ENCODE measurements at places on chromosomes 5 and 9. TPM values are rescaled to one million over a fixed set of nuclear protein-coding genes. Genes with fewer than 3 reads are reported as not detected.

MYMK gene
- polyA plus RNA-seq = not detected

BTNL8 gene
- not detected for polyA plus RNA-seq

HCN1 gene
- not detected for polyA plus RNA-seq

MAPK9 gene
- 18.6 TPM for polyA plus RNA-seq

NMUR2 gene
- polyA plus RNA-seq = not detected

SHOC1 gene
- not detected for polyA plus RNA-seq

FOXD4L6 gene
- polyA plus RNA-seq = not detected

SLC25A51 gene
- 11.0 TPM for polyA plus RNA-seq

STX17 gene
- polyA plus RNA-seq = 26.9 TPM

DNA sequence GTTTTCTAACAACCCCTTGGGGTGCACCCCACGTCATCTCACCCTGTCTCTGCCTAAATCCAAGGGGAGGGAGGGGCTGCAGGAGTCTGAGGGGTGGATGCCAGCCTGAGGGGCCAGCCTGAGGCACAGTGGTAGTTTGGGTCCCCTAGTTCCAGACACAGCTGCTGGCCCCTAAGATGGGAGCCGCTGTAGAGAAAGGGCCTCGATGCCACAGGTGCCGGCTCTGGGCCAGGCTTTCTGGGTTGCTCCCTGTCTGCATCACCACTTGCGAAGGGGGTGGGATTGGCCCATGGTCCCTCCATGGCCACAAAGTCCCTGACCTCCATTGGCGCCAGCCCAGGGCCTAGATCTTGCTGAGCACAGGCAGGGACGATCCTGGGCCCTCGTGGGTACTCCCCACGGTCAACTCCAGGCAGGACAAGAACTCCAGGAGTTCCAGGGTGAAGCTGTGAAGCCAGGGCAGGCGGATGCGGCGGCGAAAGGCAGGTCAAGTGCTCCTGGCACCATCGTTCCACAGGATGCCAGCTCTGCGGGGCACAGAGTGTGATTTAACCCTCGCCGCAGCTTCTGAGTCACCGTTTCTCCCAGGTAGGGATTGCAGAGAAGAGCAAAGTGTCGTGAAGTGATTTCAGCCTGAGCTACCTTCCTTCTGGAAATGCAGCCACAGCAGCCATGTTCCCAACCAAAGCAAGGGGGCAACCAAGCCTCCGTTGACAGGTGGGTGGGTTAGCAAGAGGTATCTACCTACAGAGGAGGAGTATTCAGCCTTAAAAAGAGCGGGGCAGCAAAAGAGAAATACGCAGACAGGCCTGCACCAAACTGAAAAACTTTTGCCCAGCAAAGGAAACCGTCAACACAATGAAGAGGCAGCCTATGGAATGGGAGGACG, 41.6 kb upstream of the EXOC3 start:
- no peaks in the 10 kb centered on the region for H3K36me3 ChIP-seq
- H3K4me1 ChIP-seq = peaks cover 57% of the 10 kb centered on the region
- peak overlapping the region; percentile 84 for H3K27ac ChIP-seq

DNA sequence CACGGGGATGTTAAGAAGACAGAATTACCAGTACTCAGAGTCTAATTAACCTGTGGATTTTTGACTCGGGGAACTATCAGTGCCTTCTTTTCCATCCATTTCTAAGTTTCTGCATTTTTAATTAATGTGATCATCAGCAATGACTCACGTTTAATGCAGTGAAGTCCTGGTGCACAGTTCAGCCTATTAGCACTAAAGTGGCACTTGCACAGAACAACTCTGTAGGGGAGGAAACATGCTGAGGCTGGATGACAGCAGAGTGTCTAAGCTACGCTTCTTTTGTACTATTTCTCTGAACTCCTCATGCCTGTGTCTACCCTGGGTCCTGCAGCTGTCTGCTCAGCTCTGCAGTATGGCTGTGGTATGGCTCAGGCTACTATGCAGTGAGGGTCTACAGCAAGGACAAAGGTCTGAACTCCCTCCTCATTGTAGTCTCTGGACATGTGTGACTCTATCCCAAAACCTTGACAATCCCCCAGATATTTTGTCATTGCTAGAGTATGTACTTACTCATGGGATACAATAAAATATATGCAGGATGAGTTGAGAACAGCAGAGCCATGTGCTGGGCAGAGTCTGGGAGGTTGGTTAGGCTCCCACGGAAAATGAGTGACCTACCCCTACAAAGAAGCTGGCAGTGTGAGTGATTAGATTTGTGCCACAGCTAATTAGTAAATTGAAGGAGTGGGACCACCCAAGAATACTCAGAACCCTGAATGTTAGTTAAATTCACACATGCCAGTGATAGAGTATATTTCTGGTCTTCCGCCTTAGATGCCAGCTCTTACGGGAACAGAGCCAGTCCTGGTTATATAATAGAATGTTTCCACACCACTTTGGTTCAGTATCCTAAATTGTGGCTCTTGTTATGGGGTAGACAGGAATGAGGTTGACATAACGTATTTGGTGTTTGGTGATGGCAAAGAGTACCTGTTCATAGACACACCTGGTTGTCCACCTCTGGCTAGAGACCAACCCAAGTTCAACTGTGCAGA, 148.0 kb downstream of the GHR start:
- H3K36me3 ChIP-seq = no peaks in the 10 kb centered on the region
- H3K4me3 ChIP-seq = no peak overlapping the region
- no peak overlapping the region for H3K27ac ChIP-seq
- no peak for DNase-seq
- H3K27me3 ChIP-seq = peaks cover 52% of the 10 kb centered on the region

DNA sequence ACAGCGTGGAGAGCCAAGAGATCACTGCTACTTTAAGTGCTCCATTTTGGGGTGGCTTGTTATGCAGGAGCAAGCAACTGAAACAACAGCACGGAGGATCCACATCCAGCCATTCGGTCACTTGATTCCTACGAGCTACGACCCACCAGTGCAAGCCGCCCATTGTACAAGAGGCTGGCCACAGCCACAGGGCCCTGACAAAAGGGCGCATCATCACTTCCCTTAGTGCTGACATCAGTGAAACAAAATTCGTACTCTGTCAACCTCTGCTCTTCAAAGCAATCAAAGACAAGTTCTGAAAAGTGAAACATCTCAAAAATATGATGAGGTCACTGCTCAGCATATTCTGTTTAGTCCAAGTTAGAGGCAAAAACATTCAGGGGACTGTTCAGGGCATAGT, 168.4 kb downstream of the GADD45G start:
- peaks cover 6% of the 10 kb centered on the region for H3K4me1 ChIP-seq
- H3K27me3 ChIP-seq = no peaks in the 10 kb centered on the region
- H3K27ac ChIP-seq = no peak overlapping the region
- DNase-seq = no peak

- no peak overlapping the region for H3K27ac ChIP-seq
- no peak for DNase-seq
- H3K4me1 ChIP-seq = peaks cover 4% of the 10 kb centered on the region
- no peaks in the 10 kb centered on the region for H3K36me3 ChIP-seq
- H3K27me3 ChIP-seq = peaks cover 37% of the 10 kb centered on the region
These were observed 3.8 kb upstream of the RASEF start for GRCh38 chr9:83066771-83067170.

- H3K36me3 ChIP-seq = no peaks in the 10 kb centered on the region
- no peak for DNase-seq
- H3K4me1 ChIP-seq = no peaks in the 10 kb centered on the region
- no peak overlapping the region for H3K4me3 ChIP-seq
These were observed 412.5 kb upstream of the POU5F2 start for GRCh38 chr5:94153736-94154450.

DNA sequence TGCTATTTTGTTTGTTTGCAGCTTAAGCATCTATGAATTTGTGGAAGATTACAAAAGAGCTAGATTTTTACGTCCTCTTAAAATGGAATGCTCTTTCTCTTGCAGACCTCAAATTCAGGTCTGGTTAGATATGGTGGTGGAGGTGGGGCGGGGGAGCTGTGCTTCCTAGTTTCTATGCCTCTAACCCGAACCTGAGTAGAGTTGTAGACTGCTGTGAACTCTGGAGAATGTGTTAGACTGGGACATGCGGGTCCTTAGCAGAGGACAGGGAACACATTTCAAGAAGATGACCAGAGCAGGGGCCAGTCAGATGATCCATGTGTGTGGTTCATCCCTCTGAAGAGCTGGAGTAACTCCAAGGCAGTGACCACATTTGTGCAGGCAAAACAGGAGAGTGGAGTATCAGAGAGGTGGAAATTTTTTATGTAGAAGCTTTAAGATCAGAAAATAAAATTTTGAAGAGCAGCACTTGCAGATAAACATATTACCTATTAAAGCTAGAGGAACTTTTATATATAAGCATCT, 154.9 kb downstream of the FAM174A start:
- DNase-seq = no peak
- H3K36me3 ChIP-seq = no peaks in the 10 kb centered on the region
- H3K27ac ChIP-seq = no peak overlapping the region
- no peak overlapping the region for H3K4me3 ChIP-seq
- H3K4me1 ChIP-seq = no peaks in the 10 kb centered on the region

GRCh38 chr5:155987265-155987810, 339.6 kb upstream of the SGCD start:
- no peaks in the 10 kb centered on the region for H3K27me3 ChIP-seq
- no peaks in the 10 kb centered on the region for H3K36me3 ChIP-seq
- no peak overlapping the region for H3K27ac ChIP-seq
- no peak overlapping the region for H3K4me3 ChIP-seq
- no peak for DNase-seq
- no peaks in the 10 kb centered on the region for H3K4me1 ChIP-seq

DNA sequence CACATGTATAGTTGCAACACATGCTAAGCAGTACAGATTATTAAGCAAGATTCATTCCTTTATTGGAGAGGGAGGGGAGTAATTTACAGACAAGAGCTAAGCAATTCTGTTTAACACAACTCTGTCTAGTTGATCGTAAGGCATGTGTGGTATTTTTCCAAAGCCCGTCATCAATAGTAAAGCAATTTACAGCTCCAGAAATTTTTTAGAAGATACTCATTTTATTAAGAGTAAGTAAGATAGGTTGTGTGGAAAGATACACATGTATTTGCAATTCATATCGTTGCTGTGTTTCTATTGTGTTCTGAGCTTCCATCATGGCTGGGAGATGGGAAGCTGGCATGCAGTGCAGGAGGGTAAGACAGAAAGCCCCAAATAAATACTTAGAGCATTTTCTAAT, 289.2 kb upstream of the TMEM161B start:
- no peaks in the 10 kb centered on the region for H3K4me1 ChIP-seq
- no peak overlapping the region for H3K4me3 ChIP-seq
- no peaks in the 10 kb centered on the region for H3K36me3 ChIP-seq
- H3K27me3 ChIP-seq = peaks cover 19% of the 10 kb centered on the region

GRCh38 chr5:177256296-177256695, 47.2 kb downstream of the RAB24 start:
- H3K4me1 ChIP-seq = no peaks in the 10 kb centered on the region
- H3K36me3 ChIP-seq = peaks cover 14% of the 10 kb centered on the region
- DNase-seq = no peak
- no peak overlapping the region for H3K4me3 ChIP-seq
- H3K27me3 ChIP-seq = no peaks in the 10 kb centered on the region
- H3K27ac ChIP-seq = peak overlapping the region; percentile 78

GRCh38 chr5:53985796-53986195, 324.6 kb downstream of the ARL15 start:
- DNase-seq = no peak
- H3K27ac ChIP-seq = no peak overlapping the region
- no peak overlapping the region for H3K4me3 ChIP-seq
- H3K36me3 ChIP-seq = no peaks in the 10 kb centered on the region

DNA sequence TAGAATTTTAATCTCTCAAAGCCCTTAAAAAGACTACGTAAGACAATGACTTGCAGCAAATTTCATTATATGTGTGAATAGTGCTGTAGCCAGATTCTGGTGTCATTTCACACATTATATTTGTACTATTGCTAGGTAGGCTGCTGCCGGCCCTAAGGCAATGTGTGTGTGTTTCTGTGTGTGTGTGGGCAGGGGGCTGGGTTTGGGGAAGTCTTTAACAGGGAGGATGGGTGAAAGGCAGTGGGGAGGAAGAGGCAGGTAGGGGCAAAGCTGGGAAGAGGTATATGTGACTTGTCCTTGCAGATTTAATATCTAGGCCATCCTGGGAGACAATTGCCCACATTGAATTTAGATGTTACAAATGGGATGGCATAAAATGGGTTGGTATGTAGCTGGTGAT, 130.8 kb downstream of the MACIR start:
- no peak overlapping the region for H3K4me3 ChIP-seq
- DNase-seq = no peak

DNA sequence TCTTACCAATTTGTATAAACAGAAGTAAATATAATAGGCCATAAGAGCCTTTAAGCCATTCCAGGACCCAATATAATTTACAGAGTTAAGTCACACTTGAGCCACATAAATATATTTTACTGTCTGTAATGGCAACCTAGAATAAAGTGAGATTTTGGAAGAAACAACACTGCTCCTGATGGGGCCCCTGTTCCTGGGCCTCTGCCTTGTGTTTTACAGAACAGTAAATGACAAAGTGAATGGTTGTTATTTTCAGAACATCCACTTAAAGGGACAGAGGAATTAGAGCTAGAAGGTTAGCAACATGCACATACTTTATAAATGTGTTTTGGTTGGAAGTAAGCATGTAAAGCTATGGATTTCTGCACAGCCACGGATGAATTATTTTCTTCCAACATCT, 3.6 kb downstream of the PTGER4 start:
- peak overlapping the region; percentile 98 for H3K4me3 ChIP-seq
- H3K4me1 ChIP-seq = peaks cover 75% of the 10 kb centered on the region
- H3K27me3 ChIP-seq = no peaks in the 10 kb centered on the region
- no peak for DNase-seq
- H3K27ac ChIP-seq = peak overlapping the region; percentile 68

DNA sequence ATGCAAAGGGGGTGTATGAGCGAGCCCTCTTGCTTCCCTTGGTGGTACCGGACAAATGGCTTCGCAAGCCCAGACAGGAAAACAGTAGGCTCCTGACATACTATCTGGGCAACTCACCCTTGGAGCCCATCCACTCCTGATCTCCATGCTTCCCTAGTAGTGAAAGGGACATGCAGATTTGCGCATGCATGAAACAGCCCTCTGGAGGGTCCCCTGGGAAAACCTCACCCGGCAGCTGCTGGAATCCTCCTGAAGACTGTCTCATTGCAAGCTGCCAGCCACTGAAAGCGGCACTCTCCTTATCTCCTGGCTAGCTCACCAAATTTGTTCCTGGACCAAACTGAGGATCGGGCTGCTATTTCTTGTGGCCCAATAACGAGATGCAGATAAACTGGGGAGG, 10.2 kb downstream of the ZNF169 start:
- H3K4me1 ChIP-seq = peaks cover 12% of the 10 kb centered on the region
- DNase-seq = no peak
- no peaks in the 10 kb centered on the region for H3K27me3 ChIP-seq
- no peak overlapping the region for H3K27ac ChIP-seq

GRCh38 chr9:758146-758545, 83.4 kb upstream of the DMRT1 start:
- H3K4me3 ChIP-seq = no peak overlapping the region
- no peaks in the 10 kb centered on the region for H3K36me3 ChIP-seq
- no peak overlapping the region for H3K27ac ChIP-seq

GRCh38 chr9:38026021-38026809, 42.8 kb downstream of the SHB start:
- no peak overlapping the region for H3K4me3 ChIP-seq
- no peak for DNase-seq
- H3K36me3 ChIP-seq = no peaks in the 10 kb centered on the region
- H3K27ac ChIP-seq = no peak overlapping the region
- H3K27me3 ChIP-seq = peaks cover 5% of the 10 kb centered on the region

GRCh38 chr5:32462618-32463017, 18.1 kb upstream of the ZFR start:
- H3K27me3 ChIP-seq = peaks cover 3% of the 10 kb centered on the region
- H3K27ac ChIP-seq = no peak overlapping the region
- no peaks in the 10 kb centered on the region for H3K4me1 ChIP-seq
- no peak for DNase-seq
